ENCODE measurements at places on chromosomes 7 and 10. TPM values are rescaled to one million over a fixed set of nuclear protein-coding genes. Genes with fewer than 3 reads are reported as not detected.
A peak's percentile ranks its signal among the peaks of the same experiment; 100 is the strongest.

DNA sequence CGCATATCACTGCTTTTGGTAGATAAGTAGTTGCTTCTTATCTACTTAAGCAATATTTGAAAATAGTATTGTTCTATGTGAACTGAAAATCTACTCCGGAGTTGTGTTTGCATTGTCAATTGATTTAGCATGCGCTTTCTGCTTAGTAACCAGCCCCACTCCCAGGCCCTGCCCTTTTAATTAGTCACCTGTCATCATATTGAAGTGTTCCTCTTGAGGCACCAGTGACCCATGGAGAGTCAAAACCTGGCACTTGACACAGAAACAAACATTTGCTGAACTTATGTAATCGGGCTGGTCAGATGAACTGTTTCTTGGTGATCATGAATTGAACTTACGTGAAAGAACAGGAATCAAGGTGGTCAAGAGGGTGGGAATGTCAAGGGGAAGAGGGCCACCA, 27.8 kb upstream of the CDHR3 start:
- no peak for DNase-seq

DNA sequence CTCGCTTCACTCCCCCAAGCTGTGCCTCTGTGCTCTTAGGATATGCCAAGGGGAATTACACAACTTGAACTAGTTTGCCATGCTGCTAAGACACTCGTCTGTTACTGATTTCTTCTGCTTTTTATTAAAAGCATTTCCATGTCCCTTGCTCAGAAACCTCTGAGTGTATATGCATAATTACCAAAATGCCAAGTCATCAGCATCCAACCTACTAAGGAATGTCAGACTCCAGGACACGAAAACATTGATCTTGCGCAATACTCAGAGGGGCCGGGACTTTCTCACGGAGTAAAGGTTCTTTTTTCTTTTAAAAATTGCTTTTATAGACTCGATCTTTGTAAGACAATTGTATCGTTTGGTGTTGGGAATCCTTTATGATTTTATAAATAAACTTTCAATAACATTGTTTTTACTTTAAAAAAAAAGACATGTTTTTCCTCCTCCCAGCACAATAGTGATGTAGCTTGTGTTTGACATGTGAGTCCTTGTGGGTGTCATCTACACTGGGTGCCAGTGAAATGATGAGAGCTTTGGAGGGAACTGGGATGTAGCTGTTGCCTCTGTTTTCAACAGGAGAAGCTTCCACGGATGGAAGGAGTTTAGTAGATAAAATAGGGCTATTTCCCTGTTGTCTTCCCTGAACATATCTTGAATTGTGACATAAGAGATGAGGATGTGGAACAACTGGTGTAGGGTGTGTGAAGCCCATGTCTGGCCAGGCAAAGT, 43.6 kb downstream of the CNNM1 start:
- no peak for DNase-seq

DNA sequence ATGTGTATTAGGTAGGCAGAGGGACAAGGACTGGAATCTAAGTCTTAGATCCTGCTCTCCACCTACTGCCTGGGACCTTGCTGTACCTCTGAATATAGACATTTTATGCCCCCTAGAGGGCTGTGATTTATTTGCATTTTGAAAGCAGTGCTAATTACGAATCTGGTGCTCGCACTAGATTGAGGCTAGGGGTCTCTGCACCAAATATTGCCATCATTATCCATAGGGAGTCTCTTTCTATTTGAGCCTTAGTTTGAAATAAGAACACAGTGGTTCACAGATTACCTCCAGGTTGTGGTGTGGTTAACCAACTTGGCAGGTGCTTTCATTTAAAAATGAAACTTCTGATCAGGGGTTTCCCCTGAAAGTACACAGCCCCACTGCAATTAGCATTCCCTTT, 41.8 kb downstream of the CNNM1 start:
- DNase-seq = peak; percentile 48

DNA sequence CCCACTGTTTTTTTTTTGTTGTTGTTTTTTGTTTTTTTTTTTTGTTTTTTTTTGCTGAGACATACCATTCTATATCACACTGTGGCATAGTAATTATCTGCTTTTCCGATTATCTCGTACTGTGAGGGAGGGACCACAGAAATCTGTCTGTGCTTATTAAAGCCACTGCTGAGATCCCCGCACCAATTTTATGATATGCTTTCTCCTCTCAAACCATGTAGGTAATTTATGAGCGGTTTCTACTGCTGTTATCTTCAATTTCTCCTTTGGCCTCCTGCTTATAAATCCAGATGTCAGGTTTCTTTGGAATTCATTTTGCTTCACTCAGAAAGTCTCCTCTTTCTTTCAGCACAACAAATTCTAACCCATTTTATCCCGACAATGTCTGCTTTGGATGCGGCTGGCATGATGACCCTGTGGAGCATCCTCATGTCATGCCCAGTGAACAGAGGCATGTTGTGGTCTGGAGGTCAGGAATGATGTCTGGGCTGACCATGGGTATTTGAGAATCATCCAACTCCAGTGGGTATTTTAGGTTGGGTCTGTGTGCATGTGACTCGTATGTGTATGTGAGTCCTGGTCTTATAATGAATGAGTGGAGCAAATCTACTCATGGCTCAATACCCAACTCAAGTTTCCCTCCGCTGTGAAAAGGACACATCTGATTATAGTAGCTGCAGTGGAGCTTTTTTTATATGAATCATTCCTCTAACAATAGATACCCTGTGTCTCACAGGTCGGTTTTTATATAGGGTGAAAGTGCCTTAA, 213.4 kb downstream of the GALNT17 start:
- no peak for DNase-seq

- no peak for DNase-seq
Measured at GRCh38 chr7:143900230-143900766, 1.7 kb downstream of the TCAF1 start.

Gene HYAL4
- 0.79 TPM for total RNA-seq

DNA sequence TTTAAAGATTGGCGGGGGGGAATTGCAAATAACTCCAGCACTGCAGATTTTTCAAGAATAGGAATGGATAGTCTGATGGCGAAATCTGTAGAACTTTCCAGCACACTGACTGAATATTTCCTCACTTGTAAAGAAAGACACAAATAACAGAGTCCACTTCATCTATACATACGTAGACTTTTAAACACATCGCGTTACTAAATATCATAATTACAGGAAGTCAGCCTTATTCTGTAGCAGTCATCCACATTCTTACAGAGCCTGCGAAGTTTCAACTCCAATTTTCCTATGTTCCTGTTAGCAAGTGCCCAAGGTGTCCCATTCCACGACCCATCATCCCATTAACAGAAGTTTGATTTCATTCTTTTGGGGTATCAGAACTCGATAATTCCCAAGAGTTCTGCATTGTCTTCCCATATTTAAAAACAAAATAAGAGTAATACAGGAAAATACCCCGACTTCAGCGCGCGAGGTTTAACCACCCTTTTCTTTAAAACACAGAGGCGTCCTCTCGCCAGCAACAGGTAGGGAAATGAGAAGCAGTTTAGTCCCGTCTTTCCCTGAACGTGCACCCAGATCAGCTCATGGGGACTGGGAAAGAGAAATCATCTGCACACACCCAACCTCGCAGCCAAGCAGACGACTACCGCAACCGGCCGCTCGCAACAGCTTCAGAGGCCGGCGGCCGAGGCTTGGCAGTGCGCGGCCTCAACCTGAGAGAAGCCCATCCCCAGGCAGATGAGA, 880 bp downstream of the HERC4 start:
- DNase-seq = peak; percentile 56

DNA sequence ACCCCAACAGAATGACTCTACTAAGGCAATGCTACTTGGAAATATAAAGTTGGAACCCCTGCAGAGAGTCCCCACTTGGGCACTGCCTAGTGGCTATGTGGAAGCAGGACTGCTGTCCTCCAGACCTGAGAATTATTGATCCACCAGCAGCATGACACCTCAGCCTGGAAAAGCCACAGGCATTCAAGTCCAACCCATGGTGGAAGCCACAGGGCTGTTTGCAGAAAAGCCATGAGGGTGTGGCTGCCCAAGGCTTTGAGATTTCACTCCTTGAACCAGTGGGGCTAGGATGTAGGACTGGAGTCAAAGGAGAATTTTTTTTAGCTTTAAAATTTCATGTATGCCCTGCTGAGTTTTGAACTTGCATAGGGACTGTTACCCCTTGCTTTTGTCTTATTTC, 13.6 kb upstream of the GHRHR start:
- peak; percentile 37 for DNase-seq

Gene ZCCHC24
- not detected for total RNA-seq

DNA sequence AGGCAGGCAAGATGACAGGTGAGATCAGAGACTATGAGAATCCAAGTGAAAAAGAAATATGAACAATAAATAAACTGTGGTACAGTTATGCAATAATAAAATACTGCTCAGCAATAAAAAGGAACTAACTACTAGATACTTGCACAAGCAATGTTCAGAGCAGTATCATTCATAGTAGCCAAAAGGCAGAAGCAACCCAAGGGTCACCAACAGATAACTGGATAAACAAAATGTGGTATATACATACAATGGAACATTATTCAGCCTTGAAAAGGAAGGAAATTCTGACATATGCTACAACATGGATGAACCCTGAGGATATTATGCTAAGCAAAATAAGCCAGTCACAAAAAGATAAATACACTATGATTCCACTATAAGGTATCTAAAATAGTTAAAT, 76.9 kb upstream of the KCNIP2 start:
- no peak for DNase-seq
